Stimulated activated CD8-positive, alpha-beta memory T cell treated with anti-CD3 and anti-CD28 coated beads, Interleukin-12 subunit alpha, Interleukin-12 subunit beta, amount 100 ng/mL, for 1 hour (primary cell): ENCODE measurements at places on chromosomes 6 and 20.

GRCh38 chr6:153001767-153002612, 519 bp downstream of the MTRF1L start:
- DNase-seq = no peak

DNA sequence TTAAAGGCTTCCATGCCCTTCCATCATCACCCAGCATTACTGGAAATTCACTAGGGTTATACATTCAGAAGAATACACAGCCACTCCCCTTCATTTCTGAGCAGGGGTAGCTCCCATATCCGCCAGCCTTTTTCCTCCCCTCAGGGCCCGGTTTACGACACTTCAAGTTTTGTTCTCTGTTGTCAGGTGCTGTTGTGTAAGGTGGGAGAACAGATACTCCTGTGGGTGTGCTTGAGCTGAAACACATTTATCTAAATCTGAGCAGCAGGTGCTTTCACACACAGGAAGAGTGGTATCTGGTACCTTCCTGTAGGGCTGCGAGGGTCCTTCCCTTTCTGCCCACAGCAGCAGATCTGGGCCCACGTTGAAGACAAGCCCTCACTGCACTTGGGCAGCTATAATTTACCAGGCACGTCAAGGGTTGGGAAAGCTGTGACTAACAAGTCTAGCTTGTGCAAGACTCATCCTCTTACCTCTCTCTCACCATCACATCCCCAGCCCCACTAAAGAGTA, 215.8 kb upstream of the RREB1 start:
- DNase-seq = no peak

DNA sequence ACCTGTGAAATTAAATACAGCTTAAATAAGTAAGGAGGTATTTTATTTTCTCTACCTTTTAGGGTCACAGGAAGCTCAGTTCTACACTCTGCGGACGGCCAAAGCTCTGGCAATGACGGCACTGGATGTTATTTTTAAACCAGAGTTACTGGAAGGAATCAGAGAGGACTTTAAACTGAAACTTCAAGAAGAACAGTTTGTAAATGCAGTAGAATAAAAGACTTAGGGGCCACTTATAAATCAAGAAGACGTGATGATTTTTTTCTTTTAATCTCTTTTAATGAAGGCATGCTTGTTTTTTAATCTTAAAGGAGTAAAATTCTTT, 16.2 kb downstream of the PM20D2 start:
- no peak for DNase-seq

- DNase-seq = no peak
Observed at GRCh38 chr20:46610145-46610544, 41.1 kb downstream of the SLC13A3 start.

DNA sequence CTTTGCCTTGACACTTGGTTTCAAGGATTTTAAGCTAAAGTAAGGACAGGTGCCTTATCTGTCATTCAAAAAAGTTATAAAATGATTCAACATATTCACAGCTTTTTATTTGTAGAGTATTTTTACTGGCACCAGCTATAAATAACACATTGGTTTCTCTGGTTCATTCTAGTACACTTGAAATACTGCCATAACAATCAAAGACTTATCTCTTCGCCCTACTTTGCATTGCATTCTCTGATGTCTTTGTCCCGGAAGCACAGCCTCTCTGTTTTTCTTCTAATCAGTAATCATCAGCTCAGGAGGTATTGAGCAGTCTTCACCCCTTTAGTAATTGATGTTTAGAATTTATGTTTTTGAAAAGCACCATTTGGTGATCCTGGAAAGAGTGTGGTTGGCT, 156.4 kb downstream of the PDE10A start:
- DNase-seq = no peak

DNA sequence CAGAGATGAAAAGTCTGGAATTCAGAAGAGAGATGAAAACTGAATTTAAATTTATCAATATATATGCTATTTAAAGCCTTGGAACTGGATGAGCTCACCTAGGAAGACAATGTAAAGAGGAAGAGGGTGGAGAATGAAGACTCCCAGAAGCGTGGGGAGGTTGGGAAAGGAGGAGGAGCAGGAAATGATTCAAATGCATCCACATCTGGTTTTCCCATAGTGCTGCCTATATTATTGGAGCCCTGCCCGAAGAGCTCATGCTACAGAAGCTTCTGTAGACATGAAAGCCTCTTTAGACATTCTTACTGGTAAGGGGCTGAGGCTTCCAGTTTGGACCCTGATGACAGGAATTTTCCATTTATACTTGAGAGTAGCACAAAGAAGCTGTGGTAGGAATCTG, 19.2 kb downstream of the PDE7B start:
- DNase-seq = no peak

DNA sequence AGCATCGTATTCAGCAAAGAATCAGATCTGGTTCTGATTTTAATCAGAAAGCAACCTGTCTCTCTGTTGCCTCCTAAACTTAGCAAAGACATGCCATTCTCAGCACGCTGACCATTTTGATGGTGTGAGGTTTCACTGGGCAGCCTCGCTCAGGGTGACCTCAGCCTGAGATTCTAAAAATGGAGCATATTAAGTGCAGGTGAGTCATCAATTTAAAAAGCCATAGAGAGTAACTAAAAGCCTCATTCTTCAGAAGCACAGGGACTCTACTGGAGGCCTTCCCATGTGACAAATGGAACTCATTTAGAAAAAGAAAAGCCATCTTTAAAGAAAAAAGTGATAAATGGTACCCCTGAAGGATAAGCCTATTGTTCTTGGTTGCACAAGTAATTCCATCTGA, 91.3 kb downstream of the FILIP1 start:
- no peak for DNase-seq

DNA sequence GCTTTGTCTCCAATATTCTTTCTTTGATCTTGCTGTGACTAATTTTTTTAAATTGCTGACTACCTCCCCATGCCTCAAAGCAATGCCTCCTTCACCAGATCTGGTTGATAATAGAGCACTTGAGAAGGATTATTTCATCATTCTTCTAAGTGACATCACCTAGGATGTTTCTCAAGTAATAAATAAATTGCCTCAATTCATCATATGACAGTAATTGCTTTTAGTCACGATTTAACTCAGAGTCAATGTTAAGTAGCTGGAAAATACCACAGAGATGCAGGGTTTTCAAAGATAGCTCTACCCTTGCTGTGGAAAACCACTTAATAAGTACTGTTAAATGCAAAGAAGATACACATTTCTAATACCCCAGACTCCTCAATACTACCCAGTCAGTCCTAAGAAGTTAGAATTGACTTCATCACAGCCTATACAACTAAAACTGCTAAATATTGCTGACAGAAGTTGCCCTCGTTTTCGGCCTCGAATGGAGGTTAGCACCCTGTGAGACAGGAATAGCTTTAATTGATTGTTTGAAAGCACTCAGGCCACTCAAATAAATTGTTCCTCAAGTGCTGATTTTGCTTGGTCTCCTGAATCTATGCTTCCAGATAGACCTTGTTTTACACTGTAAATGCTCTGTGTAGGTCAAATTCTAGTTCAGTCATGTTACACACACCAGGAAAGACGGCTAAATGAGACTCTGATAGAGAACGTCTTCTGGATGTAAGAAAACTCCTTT, 640.6 kb upstream of the CHD6 start:
- no peak for DNase-seq

DNA sequence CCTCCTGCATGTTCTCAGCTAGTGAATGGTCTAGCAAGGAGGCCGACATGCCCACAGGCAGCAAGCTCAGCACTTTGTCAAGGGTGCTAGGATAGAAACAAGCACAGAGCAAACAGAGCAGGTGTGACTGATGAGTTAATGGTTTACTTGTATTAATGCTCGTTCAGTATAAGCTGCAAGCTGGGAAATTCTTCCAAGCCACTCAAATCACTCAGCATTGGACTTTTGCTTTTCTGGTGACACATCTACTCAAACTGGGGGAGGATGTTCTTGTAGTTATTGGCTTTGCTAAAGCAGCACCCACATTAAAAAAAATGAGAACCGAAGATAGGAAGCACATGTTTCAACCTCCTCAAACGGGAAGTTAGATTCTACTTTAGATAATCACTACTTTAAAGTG, 43.1 kb upstream of the NEDD9 start:
- no peak for DNase-seq

DNA sequence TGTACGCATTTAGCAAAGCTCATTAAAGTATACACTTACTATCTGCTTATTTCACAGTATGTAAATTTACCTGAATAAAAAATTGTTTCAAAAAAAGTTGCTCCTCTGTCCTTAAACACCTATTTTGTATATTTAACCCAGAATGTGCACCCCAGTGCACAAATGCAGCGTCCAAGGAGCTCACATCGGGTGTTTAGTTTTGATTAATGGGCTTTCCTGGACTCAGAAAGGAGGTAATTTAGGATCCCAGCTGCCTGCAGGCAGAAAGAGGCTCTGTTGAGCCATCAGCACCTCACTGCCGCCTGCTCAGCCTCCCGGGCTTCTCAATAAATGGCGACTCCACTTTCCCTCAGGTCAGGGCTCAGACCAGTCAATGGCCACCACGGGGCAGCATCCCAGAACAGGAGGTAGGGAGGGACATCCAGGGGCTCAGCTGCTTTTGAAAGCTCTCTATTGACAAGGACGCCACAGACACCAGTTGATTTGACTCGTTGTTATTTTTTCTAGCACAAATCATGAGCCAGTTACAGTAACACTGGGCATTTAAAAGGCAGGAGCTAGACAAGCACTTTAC, 70.2 kb upstream of the TBC1D7 start:
- DNase-seq = no peak

- DNase-seq = no peak
Observed at GRCh38 chr6:66198062-66198624, 491.1 kb upstream of the EYS start.

DNA sequence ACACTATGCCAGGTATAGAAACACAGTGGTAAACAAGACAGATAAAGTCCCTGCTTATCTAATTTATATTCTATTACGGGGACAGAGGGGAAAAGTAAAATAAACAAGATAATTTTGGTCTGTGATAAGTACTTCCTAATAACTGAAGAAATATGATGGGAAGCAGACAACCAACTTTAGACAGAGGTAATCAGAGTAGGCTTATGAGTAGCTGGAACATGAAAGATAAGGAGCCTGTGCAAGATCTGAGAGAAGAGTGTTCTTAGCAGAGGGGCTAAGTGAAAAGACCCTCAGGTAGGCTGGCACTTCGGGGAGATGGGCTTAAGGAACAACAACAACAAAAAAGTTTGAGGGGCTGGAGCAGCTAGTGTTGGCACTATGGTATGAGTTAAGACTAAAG, 4.1 kb downstream of the RNF8 start:
- DNase-seq = no peak

DNA sequence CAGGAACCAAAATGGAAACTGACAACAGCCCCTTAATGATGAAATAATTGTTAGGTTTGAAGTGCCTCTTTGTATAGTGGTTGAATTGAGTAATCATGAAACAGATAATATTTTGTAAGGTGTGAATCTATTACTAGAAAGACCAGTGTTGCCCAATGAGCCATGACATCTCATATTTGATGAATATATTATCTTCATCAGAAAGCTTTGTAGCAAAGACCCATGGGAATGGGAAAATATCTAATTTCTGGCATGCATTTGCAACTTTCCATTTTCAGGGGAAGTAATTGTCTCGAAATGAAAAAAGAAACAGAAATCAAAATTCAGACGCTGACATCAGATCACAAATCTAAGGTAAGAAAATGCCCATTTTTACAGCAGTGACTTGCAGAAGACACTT, 57.3 kb upstream of the LAMP5 start:
- no peak for DNase-seq

DNA sequence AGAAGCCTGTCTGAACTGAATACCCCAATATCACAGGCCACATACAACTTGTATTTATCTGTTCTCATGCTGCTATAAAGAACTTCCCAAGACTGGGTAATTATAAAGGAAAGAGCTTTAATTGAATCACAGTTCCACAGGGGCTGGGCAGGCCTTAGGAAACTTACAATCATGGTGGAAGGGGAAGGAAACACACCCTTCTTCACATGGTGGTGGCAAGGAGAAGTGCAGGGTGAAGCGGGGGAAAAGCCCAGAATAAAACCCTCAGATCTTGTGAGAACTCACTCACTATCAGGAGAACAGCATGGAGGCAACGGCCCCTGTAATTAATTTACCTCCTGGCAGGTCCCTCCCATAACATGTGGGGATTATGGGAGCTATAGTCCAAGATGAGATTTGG, 50.3 kb upstream of the FNDC1 start:
- no peak for DNase-seq

DNA sequence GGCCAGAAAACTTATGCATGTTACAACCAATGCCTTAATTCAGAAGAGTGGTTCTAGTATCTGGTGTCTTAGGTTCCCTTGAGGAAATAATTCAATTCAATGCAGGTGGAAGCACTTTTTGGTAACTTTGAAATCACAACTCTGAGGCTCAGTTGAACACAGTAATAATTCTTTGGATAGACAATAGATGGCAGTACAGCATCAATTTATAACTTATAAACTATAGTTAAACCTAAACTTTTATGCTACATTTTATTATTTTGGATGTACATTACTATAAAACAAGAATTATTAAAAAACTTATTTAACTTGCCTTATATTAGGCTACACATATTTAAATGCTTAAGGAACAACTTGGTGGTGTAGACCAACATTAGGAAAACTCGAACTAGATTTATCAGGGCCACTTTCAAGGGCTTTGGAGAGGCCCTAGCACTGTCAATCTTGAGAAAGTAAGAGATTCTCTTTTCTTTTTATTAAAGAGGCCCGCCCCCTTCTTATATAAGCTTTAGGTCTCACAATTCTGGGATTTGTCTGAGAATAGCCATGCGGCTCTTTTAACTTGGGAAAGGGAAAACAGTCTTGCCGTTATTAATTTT, 85.9 kb downstream of the CRYBG1 start:
- no peak for DNase-seq

- no peak for DNase-seq
Observed at GRCh38 chr20:11124849-11125505, 451.2 kb upstream of the JAG1 start.

DNA sequence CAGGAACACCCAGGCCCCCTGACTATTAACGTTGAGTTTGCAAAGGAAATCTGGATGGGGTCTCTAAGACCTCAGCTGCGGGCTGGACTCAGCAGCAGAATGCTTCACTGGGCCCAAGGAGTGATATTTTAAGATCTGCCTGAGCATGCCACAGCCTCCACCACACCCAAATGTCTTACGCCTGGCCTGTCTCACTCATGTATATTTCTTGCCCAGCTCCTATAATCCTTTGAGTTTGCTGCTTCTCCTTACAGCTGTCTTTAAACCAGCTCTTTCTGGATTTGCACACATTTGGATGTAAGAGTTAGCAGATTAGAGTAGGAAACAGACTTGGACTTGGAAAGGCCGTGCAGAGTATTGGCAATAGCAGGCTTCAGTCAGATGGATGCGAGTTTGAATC, 16.4 kb downstream of the CASS4 start:
- no peak for DNase-seq

DNA sequence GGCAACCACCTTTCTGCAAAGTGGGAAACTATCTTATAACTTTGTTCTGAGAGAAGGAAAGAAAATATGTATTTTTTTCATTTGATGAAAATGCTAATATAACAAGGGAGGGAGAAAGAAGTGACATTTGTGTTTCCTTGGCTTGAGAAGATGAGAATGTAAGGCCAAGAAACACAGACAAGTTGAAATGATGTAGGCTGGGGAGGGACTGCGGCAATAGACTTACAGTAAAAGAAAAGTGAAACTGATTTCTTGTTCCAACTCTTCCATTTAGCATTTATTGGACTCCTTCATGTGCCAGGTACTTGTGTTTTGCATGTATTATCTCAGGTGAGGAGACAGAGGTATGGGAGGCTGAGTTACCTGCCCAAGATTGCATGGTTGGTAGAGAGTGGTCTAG, 130.9 kb downstream of the CARMIL1 start:
- DNase-seq = no peak

- no peak for DNase-seq
Observed at GRCh38 chr20:25626779-25627178, 3.0 kb upstream of the NANP start.

GRCh38 chr6:78909391-78909790, 42.0 kb downstream of the IRAK1BP1 start:
- no peak for DNase-seq
